ENCODE measurements at places on chromosomes 6 and 20. TPM values are rescaled to one million over a fixed set of nuclear protein-coding genes. Genes with fewer than 3 reads are reported as not detected.

DNA sequence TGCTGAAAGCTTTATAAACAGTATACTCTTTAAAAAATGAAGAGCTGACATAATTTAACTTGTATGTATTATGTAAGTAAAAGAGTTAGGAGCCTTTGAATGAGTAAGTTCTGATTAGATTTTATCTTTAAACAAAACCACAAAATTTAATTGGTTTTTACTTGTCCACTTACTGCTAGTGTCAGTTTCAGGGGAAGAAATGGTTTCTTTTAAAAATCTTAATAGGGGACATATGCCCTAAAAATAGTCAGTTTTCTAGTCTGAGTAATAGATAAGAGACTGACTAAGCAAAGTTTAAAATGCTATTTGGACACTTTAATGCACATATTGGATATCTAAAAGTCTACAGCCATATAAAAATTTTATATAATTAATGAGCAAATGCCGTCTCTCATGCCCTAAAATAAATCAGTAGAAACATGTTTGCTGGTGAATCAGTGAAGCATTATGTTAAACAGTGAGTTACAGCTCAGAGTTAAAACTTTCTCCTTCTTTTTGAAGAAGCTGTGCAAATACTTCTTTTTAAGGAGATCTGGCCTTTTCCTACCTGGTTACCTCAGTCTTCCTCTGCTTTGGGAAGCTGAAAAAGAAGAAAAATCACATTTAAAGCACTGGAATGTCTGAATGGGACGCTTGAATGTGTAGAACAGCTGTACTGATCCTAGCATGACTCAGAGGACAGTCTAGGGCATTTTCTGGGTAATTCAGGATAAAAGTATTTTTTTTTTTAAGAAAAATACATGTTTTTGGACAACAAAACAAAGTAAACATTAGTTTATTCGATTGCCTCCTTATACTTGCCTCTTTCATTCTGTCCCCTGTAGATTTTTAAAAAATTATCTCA lies 55.3 kb downstream of the CDH26 start:
- no peak for DNase-seq

DNA sequence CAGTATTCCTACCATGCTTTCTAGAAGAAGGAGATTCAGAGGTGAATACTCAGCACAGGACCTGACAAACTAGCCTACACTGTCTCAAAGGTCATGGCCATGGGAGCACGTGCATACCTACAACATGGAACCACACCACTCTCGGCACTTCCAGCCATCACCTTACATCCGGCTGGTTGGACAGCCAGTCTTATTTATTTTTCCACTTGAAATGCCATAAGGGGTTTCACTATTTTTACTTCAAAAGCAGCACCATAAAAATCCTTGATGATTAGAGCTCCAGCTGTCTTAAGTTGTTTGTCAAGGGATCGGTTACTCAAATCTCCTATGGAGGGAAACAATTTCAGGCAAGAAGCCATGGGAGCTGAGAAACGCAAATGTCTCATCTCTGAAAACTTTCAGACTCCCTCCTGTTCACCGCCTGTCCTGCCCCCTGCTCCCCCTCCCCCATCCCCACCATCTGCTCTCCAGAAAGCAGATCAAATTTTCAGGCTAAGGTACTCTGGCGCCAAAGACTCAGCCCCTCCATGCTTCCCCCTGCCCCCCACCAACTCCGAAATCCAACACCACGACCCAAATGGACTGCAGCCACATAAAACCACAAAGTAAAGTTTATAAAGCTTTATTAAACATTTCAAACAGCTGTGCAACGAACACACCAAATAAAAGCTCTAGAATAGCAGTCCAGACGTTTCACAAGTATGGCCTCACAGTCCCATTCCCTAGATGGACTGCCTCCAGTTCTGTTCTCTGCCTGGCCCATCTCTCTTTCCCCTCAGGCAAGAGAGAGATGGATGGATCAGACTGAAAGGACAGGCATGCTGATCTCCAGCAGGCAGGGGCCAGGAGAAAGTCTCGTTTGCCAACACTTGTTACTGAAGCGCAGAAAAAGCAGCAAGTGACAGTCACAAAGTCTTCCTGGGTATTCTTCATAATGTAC lies 4.0 kb upstream of the NNAT start:
- no peak for DNase-seq

GRCh38 chr6:108953681-108954080 lies 105.5 kb downstream of the ARMC2 start:
- DNase-seq: no peak

GRCh38 chr6:112086744-112087135 lies 542 bp downstream of the TUBE1 start:
- no peak for DNase-seq

DNA sequence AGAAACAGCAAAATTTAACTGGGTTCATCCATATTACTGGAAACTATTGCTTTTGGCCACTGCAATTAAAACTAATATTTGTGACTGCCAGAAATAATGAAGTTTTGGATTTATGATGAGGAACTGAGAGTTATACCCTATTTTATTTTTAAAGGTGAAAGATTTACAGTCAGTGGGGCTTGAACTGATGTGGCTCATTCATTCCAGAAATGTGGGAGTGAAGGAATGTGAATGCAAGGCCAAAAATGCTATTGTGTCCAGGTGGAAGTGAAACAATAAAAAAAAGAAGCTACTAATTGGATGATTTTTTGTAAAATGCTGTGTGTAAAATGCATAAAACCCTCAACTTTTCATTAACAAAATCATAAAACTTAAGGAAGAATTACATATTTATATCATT lies 491.9 kb downstream of the COL12A1 start:
- no peak for DNase-seq

The RAB44 gene
- 0.08 TPM for total RNA-seq

All from Right ventricle myocardium inferior (tissue), 1 donor.